ENCODE measurements at places on chromosomes 6 and 20. TPM values are rescaled to one million over a fixed set of nuclear protein-coding genes. Genes with fewer than 3 reads are reported as not detected.

The MLN gene
- not detected for polyA plus RNA-seq

The HUS1B gene
- polyA plus RNA-seq, result not detected

The PRR18 gene
- polyA plus RNA-seq, result 22.1 TPM

The DUSP15 gene
- polyA plus RNA-seq, result 7.0 TPM

The POU5F1 gene
- polyA plus RNA-seq, result not detected

The GRIK2 gene
- polyA plus RNA-seq, result 0.64 TPM

The RIMS4 gene
- 21.5 TPM for polyA plus RNA-seq

All from brain (organoid and tissue), 16 donors.